ENCODE measurements at places on chromosomes 12 and 14.
A peak's percentile ranks its signal among the peaks of the same experiment; 100 is the strongest.

DNA sequence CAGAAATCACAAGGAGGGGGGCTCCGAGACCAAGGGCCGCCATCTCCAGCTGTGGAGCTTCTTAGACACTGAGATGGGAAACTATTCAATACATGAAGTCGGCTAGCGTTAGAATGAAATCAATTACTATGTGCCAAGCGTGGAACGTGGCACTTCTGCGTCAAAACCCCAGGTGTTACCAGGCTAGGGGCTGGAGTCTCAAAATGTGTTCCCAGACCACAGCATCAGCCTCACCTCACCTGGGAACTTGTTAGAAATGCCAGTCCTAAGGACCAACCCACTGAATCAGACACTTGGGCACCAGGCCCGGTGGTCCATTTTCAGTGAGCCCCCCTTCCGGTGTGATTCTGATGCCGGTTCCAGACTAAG lies 5.0 kb upstream of the SETD1B start:
- DNase-seq, result no peak

- no peak for DNase-seq
Observed at GRCh38 chr12:44847403-44847802, 28.7 kb downstream of the NELL2 start.

DNA sequence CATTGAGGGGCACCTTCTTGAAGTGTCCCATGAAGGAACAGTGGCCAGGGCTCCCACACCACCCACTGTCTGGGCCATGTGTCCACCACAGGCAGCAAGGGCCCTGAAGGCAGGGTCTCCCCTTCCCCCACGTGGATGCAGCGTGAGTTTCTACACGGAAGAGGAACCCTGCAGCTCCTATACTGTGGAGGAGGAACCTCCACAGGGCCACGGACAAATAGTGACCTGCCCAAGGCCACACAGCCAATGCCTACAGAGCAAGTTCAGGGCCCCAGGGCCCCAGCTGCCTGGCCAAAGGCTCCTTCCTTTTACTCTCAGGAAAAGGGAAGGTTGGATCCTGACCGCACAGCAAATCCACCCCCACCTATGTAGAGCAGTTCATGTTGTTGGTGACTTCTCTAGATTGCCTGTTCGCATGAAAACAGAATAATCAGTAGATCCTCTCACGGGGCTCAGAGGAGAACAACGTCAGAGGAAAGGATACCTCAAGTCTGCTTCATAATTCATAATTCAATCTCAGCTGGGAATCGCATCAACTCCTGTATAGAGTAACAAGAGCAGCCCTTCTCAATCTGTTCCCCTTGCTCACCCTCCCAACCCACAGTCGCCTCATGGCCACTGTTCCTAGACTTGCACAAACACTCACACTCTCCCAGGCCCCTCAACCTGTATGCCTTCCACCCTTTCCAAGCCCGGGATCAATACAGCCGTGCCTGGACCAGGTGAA lies 11.1 kb upstream of the KRT73 start:
- no peak for DNase-seq

DNA sequence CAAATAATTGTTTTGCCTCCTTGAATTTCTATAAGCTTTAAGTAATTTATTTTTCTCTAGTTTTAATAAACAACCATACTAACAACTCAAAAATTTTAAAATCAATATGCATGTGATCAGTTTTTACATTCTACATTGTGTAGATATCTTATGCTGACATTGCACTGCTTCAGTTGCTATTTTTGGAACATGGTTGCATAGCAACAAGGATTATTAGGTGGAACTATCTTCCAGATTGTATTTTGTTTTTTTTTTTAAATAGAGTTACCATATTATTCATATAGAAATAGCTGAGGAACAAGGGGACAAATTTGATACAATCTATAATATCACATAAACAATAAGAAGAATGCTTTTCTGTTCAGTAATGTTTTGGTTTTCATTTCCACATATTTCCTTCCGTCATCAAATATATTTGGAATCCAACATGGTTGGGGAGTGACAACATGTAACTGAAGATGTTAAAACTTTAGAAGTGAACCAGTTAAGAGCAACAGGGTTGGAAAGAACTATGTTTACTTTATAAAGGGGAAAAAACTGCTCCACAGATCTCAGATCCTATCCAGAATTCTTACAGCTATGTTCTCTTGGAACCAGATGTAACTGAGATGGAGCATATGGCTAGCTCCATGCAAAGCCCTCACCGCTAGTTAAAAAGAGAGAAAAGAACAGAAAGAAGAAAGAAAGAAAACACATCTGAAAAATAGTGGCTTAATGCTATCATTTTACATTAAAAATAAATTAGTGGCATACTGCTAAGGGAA lies 235.5 kb downstream of the NELL2 start:
- DNase-seq, result no peak

DNA sequence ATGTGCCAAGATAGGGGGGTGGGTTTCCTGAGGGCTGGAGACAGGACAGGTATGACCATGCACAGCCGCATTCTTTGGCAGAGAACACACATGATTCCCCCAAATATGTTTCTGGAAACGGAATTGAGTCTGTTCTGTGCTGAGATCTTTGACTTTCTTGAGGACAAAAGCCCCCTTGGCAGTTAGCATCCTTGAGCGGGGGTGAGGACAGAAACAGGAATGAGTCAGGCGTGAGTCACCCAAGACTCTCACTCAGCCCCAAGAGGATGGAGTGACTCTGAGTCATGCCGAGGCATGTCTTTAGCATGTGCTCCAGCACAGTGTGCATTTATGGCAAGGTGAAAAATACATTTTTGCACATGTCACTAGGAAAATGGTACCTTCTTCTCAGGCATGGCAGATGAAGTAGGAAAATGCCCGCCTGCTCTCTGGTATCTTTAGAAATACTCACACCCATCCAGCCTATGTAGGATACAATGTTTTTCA lies 52.1 kb downstream of the DAD1 start:
- no peak for DNase-seq

- no peak for DNase-seq
Observed at GRCh38 chr12:91968777-91969171, 176.9 kb downstream of the BTG1 start.

DNA sequence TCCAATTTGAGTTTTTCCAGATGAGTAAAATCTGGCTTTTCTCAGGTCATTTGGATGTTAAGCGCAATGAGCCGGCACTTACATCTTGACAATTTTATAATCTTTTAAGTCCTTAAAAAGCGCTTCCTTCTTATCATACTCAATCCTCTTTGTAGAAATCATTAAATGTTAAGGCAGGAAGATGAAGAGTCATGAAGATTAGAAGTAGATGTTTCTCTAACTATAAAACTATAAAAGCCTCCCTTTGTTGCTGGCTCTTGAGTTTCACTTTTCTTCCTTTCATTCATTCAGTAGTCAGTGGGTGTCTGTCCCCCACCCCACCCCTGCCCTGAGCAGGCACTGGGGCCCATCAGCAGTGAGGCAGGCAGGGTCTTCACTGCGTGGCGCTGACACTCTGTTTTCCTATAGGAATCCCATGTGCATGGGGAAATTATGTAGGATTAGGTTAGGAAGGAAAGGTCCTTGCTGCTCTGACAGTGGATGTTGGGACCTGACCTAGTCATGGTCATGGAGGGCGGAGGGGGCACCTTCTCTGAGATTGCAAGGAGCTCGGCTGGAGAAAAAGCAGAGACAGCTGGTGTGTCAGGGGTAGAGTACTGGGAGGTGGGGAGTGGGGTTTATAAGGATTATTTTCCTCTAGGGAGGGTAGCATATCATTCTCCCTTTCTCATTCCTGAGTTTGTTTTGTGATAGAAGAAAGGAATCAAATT lies 65.8 kb downstream of the CCDC92 start:
- no peak for DNase-seq

DNA sequence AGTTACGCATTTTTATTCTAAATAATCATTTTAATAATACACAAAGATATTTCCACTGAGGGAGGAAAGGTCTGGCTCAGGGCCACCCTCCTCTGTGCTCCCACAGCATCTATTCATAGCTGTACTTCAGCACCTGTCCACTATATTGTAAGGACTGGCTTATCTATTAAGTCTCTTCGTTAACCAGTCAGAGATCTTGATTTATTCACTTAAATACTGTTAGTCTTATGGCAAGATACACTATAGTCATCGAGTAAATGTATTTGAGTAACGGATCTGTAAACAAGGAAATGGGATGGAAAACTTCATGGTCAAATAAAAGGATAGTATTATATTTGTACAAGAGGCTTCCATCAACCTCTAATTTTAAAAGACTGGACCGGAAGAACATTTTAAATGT lies 54.6 kb downstream of the SPTLC2 start:
- DNase-seq, result peak; percentile 34

GRCh38 chr14:85087201-85087600 lies 442.7 kb upstream of the FLRT2 start:
- no peak for DNase-seq

- no peak for DNase-seq
Observed at GRCh38 chr12:131321988-131322387, 368.3 kb downstream of the ADGRD1 start.

GRCh38 chr12:98416845-98417244 lies 98.5 kb upstream of the TMPO start:
- DNase-seq, result no peak

Measured in DMS153 (cell line).